ENCODE measurements at places on chromosomes 3 and 15.

GRCh38 chr3:117628823-117629291 is 919.3 kb downstream of the TUSC7 start:
- DNase-seq, result no peak

DNA sequence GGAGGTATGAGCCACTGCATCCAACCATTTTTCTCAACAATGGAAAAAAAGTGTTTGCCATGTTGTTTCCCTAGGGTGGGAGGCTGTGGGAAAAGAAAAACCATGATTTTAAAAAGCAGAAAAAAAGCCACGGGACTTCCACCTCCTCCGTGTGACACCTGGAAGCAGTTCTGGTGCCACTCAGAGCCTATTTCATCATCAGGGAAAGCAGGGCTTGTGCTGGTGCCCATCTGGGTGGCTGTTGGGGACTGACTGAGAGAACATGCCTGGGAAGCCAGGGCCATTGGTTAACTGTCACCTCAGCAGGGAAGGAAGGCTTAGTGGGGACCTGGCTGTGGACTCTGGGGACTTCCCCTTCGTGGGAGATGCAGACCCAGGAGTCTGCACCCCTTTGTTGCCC is 7.3 kb downstream of the RNU5B-1 start:
- no peak for DNase-seq

- DNase-seq, result no peak
These were observed 30.5 kb downstream of the SLC7A14 start for GRCh38 chr3:170555329-170555728.

DNA sequence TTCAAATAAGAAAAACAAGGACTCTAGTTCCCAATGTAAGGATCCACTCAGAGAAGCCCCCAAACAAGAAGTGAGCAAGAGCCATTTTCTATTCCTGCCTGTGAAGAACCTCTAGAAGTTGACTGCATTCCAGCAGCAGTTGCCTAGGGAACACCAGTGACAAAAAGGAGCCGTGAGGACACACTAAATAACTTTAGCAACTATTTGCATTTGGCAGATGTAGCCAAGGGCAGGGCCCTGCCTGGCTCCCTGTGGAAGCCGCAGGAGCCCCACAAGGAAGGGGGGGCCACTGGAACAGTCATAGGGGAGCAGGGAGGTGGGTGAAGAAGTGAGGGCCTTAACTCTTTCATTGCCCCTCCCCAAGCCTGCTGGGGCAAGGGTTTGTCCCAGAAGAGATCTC is 470.2 kb upstream of the PROK2 start:
- no peak for DNase-seq

DNA sequence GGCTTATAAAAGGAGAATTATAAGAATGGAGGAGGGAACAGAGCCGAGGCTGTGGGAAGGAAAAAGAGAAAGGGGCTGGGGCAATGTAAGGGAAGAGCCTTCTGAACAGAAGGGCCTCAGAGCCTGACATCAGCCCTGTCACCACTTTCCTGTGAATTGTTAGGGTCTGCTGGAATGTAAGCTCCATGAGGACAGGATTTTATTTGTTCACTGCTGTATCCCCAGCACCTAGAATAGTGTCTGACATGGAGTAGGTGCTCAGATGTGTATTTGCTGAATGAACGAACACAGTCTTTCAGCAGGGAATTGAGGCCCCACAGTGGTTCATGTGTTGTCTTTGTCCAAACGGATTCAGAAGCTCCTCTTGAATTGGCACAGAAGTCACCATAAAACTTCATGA is 251.5 kb downstream of the OPA1 start:
- DNase-seq, result no peak

DNA sequence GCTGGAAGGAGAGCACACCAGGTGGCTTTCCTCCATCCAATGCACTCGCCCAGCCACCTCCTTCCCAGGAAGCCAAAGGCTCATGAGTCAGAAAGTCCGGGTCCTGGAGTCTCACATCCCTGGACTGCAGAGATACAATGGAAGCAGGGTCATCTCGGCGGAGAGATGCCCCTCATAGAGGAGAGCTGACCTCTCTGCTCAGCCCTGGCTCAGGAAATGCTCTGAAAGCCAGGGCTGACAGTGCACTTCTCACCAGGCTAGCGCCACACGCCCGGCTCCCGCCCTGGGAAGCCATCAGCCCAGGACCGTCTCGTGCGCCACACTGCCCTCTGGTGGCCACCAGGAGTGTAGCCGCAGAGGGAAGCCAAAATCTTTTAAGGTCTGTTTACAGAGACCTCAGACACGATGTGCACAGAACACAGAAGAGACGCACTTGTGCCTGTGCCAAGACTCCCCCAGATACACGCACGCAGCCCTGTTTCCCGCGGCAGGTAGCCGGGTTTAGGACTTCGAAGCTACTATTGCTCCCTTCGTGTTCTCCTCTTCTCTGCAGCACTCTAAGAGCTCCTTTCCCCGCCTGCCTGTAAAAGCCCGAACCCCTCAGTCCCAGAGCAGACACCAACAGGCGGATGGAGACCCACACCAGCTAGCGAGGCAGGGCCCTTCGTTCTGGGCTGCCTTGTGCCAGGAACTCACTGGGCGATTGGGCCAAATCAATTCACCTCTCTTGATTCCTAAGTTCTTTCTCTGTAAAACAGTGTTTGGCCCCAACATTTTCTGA is 9.7 kb downstream of the NTRK3 start:
- DNase-seq, result peak; percentile 76

Data from activated naive CD4-positive, alpha-beta T cell treated with anti-CD3 and anti-CD28 coated beads, Interleukin-2, amount 10 ng/mL, durations not matched to agents 7 days and 5 days (primary cell).